ENCODE measurements at places on chromosomes 4 and X.

DNA sequence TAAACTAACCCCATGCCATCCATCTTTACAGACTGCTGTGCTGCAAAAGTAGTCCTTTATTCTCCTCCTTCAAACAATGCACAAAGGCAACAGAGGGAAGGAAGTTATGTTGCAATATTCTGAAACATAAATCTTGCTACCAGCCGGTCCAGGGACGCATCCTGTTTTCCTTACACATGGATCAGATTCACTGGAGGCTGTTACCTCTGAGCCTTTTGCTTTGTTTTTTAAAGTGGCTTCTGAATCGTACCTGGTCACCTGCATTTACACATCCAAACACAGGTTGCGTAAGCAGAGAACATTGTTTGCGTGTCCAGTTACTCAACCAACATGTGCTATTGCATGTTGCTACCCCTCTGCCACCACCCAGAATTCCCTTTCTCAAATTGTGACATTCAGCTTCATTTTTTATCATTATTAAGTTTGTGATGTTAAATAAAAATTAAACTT lies 8.8 kb downstream of the PPARGC1A start:
- no peak for DNase-seq

- DNase-seq = no peak
Observed at GRCh38 chrX:20438871-20439526, 172.3 kb upstream of the RPS6KA3 start.

DNA sequence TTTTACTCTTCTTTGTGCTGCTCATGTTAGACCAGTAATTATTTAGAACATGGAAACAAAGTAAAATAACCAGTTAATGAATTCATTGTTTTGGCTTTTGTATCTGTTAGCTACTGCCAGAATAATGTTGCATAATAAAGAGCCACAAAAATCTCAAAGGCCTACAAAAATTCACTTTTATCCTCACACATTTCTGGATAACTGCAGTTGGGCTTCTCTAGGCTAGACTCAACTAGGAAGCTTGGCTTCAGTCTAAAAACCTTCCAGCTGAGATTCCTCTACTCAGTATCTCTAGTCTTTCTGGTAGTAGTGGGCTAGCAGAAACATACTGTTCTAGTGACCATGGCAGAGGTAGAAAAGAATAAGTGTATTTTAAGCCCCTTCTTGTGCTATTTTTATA lies 73.0 kb downstream of the FAT4 start:
- DNase-seq = no peak

DNA sequence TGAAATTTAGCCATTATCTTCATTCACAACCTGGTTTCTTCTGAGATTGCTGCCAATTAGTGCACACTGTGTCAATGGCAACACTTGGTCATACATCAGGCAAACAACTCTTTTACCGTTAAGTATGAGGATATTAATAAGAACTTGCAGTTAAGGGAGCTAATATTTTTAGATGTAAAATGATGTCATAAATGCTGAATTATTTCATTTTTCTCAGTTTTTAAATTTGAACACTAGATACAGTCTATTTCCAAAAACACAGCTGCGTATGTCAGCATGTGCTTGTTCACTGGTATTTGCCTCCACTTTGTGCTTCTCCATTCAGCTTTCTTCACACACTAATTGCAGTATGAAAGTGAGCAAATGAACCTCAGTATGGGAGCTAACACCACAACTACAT lies 1.6 kb downstream of the KLHL13 start:
- no peak for DNase-seq

DNA sequence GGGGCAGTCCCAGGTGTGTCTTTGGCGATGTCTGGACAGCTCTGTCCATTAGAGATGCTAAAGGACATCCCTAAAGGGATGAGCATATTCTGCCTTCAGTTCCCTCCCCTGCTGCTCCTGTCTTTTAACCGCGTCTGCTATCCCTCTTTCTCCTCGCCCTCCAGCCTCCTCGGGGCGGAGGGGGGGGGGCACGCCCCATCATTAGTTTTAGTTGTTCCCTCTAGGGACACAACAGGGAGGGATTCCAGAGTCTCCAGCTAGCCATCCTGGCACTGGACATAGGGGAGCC lies 1.1 kb downstream of the MSL3 start:
- DNase-seq = no peak

- no peak for DNase-seq
Observed at GRCh38 chr4:171588764-171589163, 224.4 kb upstream of the GALNTL6 start.

Measured in activated CD4-positive, alpha-beta T cell treated with anti-CD3 and anti-CD28 coated beads, Interleukin-2, amount 50 U/mL, for 4 hours (primary cell).